ENCODE measurements at places on chromosomes 5 and 9.

GRCh38 chr9:127762111-127762676, 16.3 kb downstream of the SH2D3C start:
- no peak for DNase-seq

GRCh38 chr5:156178117-156178516, 148.8 kb upstream of the SGCD start:
- no peak for DNase-seq

DNA sequence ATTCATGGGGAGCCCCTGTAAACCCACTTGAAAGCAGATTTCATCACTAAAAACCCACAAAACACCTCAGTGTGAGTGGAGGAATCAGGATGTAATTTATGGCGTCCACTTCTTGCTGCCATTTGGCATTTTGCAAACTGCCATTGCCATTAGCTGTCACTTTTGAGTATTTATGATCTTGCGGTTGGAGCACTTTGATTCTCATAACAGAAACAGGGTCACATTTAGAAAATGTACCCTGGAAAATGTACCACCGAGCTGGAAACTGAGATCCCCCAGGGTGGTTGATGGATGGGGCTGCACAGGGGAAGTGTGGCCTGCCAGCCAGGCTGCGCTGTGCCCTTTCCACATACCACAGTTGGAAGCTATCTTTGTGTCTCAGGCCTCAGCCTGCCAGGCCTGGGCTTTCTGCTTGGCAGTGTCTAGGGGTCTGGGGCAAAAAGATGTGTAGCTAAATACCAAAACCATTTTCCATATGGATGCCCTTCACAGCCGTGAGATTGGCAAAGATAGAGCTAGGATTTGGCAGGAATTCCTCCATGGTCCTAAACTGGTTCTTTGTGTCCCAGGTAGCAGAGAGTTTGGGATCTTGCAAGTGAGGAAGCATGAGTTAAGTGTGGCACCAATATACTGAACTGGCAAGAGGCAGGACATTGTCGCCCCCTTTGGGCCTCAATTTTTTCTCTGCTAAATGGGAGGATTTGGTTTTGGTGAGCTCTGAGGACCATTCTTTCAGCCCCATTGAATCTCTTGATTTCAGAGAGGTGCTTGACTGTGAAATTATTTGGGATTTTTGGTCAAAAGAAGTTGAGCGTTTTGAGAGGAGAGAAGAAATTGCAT, 46.2 kb downstream of the GALNT10 start:
- peak; percentile 25 for DNase-seq

DNA sequence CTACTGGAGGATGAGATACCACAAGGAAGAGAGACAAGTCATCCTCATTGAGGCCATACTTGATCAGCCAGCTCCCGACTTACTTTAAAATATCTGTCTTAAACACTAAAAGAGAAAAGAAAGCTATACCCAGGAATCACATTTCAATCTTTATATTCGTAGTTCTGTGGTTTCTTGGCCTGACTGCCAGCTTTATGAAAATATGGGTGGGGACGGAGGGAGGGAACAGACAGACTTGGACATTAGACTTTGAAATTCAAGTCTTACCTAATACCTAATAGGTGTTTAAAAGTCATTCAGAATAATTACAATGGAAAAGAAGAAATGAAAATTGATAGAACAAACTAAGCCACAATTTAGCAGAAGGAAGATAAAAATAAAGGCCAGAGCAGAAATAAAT, 604.8 kb upstream of the RORB start:
- DNase-seq: no peak

DNA sequence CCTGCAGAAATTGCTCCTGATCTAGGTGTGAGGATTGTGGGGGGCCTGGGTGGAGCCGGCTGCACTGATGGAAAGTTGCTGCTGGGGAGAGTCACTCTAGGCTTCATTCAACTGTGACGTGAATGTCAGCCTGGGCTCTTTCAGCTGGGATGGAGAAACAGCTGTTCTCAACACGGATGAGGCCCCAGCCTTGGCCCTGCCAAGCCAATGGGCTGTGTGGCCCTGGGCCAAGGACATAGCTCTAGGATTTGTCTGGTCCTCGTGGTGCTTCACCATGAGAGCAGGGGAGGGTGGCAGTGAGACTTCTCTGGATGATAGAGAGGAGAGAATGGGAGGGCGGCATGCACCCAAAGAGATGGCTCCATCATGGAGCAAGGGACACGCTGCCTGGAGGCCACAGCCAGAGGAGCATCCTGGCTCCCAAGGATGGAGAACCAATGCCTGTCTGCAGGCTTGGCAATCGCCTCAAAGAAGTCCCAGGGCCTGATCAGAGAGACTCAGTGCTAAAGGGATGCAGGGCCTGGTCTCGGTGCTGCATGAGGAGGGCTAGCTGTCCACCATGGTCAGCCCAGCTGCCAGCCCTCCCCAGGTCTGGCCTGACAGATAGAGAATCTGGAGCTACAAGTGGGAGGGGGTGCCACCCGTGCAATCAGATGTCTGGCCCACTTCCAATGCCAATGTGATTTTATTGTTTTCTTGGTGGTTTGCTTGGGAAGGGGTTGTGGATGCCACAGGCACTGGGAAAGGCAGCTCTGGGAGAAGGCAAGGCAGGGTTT, 141.0 kb downstream of the GADD45G start:
- DNase-seq: no peak

DNA sequence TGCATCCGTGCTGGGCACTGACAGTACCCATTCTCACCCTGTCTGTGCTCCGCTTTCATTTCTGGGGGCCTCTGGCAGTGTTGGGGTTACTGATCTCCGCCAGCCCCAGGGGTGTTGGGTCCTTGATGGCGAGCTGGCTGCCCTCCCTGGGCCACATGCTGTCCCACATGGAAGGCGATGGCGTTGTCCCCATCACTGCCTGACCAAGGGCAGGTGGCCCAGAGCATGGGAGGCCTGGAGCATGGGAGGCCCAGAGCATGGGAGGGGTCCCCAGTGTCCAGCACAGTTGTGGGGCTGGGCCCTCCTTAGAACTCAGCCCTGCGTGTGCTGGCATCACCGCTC, 50.9 kb downstream of the RXRA start:
- DNase-seq: no peak

- DNase-seq: no peak
Observed at GRCh38 chr9:137112564-137113384, 1.8 kb downstream of the DPP7 start.

DNA sequence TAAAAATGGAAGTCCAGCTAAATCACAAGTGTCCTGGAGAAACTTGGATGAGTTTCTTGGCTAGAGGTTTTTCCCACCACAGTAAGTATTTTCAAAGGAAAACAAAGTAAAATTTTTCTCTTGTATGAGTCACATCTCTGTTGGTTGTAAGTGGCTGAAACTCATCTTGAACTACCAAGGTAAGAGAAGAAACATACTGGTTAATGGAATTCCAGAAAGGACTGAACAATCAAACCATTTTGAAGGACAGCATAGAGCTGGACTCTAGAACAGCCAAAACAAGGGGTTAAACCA, 102.8 kb upstream of the CDKN2B start:
- DNase-seq: no peak

DNA sequence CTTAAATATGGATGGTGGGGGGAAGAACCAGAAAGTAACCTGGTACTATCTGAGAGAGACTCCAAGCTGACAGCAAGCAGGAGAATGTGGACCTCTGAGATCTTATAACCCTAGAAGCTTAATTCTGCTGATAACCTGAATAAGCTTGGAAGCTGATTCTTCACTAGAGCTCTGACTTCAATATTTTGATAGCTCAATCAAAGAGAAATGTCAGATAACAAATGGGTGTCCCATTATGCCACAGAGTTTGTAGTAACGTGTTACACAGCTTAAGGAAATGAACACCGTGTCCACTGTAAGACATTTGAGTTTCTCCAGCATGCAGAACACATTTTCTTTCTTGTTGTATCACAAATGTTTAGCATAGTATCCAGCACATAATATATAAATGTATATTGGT, 626.7 kb downstream of the CDH12 start:
- no peak for DNase-seq

DNA sequence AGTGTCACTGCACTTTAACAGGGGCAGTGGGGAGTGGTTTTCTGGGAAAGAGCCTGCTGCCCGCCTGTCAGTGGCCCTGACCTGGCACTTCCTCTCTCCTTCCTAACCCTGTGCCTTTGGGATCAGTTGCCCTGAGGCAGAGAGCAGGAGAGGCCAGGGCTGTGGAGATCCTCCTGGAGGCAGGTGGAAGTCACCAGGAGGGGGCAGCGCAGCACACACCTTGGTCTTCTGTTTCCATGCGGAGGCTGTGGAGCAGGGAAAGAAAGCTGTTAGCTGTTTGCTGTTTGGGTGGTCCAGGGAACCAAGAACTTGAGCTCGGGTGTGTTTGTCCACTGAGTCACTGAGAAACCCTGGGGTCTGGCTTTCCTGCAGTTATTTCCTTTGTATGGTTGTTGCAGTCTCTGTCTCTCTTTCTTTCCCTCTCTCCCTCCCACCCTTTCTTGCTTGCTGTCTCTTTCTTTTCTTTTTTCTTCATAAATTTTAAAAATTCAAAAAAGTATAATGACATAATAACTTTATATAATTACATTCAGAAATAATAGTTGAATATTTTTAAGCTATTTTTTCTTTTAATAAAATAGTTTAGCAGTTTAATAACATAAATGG, 28.1 kb downstream of the NTRK2 start:
- DNase-seq: peak; percentile 52

GRCh38 chr5:178196281-178196812, 8.0 kb upstream of the HNRNPAB start:
- DNase-seq: no peak

DNA sequence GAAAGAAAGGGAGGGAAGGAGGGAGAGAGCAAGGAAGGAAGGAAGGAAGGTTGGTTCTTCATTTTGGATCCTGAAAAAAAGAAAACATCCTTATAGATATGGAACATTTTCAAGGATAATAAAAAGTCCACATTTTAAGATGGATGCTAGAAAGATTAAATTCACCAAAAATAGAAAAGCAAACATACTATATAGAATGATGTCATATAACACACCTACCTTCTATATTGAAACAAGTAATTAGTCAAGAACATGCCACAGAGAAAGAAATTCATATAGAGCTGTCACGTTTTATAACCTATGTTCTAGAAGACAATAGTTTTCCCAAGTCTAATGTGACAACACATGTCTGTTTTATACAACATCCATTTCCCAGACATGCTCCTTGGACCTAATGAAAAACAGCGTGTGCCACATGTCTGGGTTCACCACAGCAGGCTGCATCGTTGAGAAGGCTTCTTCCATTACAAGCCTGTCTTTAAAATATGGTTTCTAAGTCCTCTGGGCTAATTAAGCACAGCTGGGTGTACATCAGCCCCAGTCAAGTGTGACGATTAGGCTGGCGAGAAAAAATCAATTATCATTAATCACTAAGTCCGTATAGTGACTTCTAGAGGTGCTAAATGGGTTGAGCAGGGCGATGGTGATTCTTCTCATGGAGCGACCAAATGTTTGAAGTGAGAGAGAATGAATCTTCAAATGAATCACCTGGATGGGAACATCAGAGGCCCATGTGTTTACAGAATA, 301.8 kb downstream of the TLE1 start:
- DNase-seq: no peak

DNA sequence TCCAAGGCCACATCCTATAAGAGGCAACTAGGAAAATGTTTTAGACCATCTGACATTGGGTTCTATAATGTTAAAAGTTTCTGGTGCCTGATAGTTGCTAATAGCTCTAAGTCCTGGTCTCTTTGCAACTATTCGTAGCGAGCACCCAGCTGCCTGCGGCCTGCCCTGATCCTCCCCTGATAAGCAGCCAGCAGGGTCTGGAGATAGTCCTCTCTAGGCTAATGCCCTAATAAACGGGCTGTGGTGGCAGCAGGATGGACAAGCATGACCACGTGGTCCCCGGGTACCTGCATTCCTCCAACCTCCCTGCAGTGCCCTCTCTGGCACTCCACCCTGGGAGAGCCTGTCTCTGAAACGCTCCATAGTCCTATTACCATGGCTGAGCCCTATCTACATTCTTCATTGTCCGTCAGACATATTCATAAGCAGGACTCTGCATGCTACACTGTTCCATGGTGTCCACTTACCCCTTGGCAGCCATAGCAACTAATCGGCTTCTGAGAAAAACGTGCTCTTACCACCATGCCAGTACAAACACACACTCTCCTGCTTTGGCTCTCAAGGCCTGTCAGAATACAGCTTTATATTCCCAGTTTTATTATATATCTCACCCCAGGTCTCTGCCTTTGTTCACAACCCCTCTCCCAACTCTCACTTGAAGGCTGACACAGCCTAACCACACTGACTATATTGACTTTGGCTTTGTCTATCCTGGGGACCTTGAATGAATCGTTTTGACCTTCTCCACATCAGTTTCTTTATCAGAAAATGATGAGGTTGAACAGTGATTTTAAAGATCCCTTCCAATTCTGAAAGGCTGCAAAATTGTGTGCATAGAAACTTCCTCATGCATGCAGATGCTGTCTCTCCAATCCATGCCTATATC, 49.9 kb upstream of the DAPK1 start:
- DNase-seq: no peak

DNA sequence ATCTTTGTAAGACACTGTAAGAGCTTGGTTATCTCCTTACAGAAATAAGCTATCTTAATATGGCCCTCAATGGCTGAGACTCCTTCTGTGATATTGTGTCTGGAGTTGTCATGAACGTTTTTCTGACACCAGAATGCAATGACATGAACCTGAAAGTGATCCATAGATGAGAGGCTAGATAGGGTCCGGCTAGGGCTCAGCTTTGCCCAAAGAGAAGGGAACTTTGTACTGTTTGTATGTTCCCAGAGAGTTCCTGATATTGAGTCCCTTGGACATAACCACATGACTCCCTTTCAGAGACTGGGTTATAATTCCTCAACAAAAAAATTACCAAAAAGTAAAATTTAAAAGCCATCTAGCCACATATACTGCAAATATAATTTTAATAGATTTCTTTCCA, 575.8 kb upstream of the CLINT1 start:
- DNase-seq: no peak

GRCh38 chr5:164649266-164649665, 1143.8 kb downstream of the MAT2B start:
- no peak for DNase-seq

- DNase-seq: no peak
Observed at GRCh38 chr5:140367256-140368013, 7.4 kb downstream of the SLC4A9 start.

DNA sequence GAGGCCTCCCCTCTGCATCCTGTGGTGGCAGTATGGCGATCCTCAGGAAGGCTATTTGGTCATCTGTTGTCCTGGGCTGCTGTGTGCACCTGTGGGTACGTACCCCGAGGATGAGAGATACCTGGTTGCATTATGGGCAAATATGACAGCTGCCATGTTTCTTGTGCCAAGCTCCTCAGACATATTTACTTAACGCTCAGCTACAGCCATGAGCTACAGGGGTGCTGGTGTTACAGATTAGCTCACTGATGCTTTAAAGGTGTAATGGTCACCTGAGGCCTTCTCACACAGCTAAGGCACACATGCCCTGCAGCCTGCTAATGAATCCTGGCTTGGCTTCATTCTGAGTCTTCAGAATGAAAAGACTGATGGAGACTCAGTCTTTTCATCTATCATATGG, 12.0 kb downstream of the NDST1 start:
- no peak for DNase-seq

GRCh38 chr9:37650873-37651768, at the start of gene FRMPD1:
TSS of gene FRMPD1 (plus strand) at chr9:37650954. CDS start at chr9:37692642, 41,688 bp downstream.
- peak; percentile 64 for DNase-seq

- DNase-seq: no peak
Observed at GRCh38 chr5:123164054-123164453, 75.0 kb downstream of the PRDM6 start.

- DNase-seq: no peak
Observed at GRCh38 chr5:120092649-120093048, 371.5 kb upstream of the PRR16 start.

- DNase-seq: no peak
Observed at GRCh38 chr9:123487944-123488548, 132.0 kb downstream of the CRB2 start.

All from stimulated activated naive CD8-positive, alpha-beta T cell treated with anti-CD3 and anti-CD28 coated beads, Interleukin-15, Interleukin-2, amounts not matched to agents 100 U/mL and 50 U/mL, for 24 hours (primary cell).